ENCODE measurements at places on chromosomes 11 and 22. TPM values are rescaled to one million over a fixed set of nuclear protein-coding genes. Genes with fewer than 3 reads are reported as not detected.

TTC36 gene
- polyA plus RNA-seq = 91.3 TPM

SLC5A4 gene
- 5.9 TPM for polyA plus RNA-seq

AGBL2 gene
- 1.0 TPM for polyA plus RNA-seq

GRCh38 chr11:69293087-69293486 is 868 bp upstream of the MYEOV start:
- H3K27me3 ChIP-seq = no peaks in the 10 kb centered on the region
- no peak for DNase-seq
- H3K4me1 ChIP-seq = peaks cover 66% of the 10 kb centered on the region
- H3K36me3 ChIP-seq = no peaks in the 10 kb centered on the region

DNA sequence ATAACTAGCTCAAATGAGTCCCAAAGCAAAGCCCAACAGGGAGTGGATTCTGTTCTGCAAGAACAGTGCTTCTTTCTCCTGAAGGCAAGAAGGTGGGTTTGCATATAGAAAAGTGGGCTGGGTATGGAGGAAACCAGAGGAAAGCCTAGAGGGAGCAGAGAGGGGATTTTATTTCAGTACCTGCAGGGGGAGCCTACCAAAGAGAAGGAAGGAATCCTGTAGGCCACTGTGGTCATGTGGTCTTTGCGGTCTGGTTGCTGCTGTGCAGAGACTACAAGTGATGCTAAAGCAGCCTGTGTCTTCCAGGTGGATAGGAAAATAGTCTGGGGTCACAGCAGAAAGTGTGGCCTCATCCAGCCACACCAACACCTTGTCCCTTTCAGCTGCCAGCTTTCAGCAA is 33.2 kb upstream of the ZBTB16 start:
- no peaks in the 10 kb centered on the region for H3K36me3 ChIP-seq
- H3K4me1 ChIP-seq = no peaks in the 10 kb centered on the region
- no peak for DNase-seq
- no peak overlapping the region for H3K4me3 ChIP-seq

DNA sequence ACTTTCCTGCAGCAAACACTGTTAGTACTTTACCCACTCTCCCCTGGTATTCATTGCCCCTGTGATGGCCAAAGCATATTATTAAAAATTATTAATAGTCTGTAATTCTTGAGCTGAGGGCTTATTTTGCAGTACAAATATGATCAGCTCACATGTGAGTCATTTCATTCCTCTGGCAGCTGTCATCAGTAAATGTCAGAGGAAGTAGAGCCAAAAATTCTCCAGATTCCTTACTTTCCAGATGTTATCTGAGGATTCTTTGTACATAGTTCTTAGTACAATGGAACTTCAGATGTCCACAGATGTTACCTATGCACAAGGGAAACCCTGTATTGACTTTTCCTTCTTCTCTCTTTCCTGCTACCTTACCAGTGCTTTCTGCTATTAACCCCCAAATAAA is 12.5 kb downstream of the OR5B3 start:
- H3K4me1 ChIP-seq = no peaks in the 10 kb centered on the region
- H3K4me3 ChIP-seq = no peak overlapping the region
- no peaks in the 10 kb centered on the region for H3K36me3 ChIP-seq
- no peak overlapping the region for H3K27ac ChIP-seq
- no peaks in the 10 kb centered on the region for H3K27me3 ChIP-seq

- no peaks in the 10 kb centered on the region for H3K4me1 ChIP-seq
- peaks cover 4% of the 10 kb centered on the region for H3K36me3 ChIP-seq
- no peak overlapping the region for H3K4me3 ChIP-seq
- DNase-seq = no peak
These were observed 22.4 kb downstream of the XRRA1 start for GRCh38 chr11:74926304-74927030.

DNA sequence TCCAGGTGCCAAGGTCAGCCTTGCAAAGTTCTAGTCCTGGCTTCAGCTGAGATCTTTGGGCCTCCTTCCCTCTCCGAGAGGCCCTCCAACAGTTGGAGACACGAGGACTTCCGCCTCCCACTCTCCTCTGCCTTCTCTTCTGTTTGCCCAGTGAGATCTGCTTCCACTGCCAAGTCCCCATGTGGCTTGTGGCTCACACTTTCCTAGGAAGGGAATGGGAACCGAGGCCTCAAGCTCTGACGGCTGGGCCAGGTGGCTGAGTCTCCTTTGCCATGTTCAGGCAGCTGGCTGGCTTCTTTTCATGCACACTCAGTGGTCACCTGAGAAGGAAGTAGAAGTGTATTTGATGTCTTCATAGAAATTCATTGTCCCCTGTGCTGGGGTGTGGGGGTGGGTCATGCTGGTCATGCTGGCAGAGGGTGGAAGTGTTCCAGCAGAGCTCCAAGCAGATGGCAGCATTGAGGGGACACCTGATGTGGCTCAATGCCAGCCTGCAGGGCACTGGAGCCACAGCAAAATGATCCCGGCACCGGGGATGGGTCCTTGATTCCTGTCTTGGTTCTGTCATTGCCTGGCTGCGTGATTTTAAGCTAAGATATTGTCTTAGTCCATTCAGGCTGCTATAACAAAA is 130.4 kb downstream of the ADAMTS15 start:
- H3K4me3 ChIP-seq = no peak overlapping the region
- no peaks in the 10 kb centered on the region for H3K4me1 ChIP-seq
- no peaks in the 10 kb centered on the region for H3K36me3 ChIP-seq
- no peak for DNase-seq
- no peak overlapping the region for H3K27ac ChIP-seq
- H3K27me3 ChIP-seq = no peaks in the 10 kb centered on the region

GRCh38 chr11:8787372-8787771 is 104.8 kb downstream of the RPL27A start:
- H3K4me1 ChIP-seq = peaks cover 8% of the 10 kb centered on the region
- H3K27me3 ChIP-seq = no peaks in the 10 kb centered on the region
- H3K4me3 ChIP-seq = no peak overlapping the region
- no peak overlapping the region for H3K27ac ChIP-seq
- H3K36me3 ChIP-seq = no peaks in the 10 kb centered on the region
- DNase-seq = no peak
